ENCODE measurements at places on chromosomes 7 and 10.

DNA sequence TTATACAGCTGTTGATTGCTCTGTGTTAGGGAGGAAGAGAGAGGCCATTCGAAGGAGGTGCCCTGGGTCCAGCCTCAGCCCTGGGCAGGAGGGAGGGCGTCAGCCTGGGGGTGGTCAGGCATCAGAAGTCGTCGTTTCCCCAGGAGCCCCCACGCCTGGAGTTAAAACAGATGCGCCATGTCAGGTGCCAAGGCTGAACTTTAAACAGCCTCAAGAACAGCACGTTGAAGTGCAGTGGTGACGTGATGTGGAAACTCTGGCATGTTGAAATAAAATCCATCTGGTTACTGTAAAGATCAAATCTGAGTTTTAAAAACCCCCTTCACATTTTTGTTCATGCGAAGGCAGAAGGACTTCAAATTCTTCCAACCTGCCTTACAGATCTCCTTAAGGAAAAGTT, 128.4 kb upstream of the PPP2R2D start:
- no peak for DNase-seq

- DNase-seq: no peak
Measured at GRCh38 chr7:28447071-28447470, 34.8 kb downstream of the CREB5 start.

DNA sequence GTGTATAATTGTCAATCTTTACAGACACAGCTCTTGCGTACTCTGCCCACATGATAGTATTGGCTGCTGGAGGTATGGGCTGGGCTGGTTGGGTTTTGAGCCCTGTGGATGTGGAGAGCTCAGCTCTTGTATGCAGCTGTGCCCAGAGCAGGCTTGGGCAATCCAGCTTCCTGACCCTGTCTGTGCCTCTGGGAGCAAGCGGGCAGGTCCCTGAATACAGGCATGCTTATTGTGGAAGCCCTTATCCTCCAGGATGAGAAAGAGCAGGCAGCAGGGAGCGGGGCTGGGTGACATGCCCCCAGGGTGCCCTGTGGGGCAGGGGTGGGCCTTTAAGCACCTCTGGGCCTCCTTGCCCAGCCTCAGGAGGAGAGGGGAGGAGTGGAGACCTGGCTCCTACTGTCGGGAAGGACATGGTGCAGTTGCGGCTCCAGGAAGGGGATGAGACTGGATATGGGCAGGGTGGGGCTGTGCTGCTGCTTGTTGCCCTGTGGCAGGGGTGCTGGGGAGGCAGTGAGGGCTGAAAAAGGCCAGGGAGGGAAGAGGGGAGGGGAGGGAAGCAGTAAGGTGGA, 32.7 kb upstream of the SH2D4B start:
- no peak for DNase-seq

DNA sequence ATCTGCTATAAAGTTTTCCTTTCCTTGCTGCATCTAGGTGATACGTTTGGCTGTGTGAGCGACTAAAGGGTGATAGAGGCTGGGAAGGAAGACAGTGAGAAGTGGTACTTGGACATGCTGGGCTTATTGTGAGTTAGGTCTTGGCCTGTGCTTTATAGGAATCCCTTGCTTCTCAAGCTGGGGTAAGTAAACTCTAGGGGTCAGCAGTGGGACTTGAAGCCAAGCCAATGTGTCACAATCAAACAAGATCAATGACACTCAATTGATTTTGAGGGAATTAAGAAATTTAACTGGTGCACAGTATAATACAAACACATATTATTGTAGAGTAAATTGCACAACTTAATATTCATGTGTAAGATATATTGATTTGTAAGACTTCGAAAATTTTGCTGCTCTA, 155.8 kb upstream of the AOAH start:
- DNase-seq: no peak

GRCh38 chr10:43174969-43175368, 36.7 kb downstream of the CSGALNACT2 start:
- DNase-seq: no peak

- DNase-seq: no peak
Measured at GRCh38 chr10:129728905-129729795, 234.9 kb downstream of the EBF3 start.

- peak; percentile 69 for DNase-seq
Measured at GRCh38 chr10:88493691-88494483, 89.2 kb downstream of the RNLS start.

GRCh38 chr10:106402458-106402857, 762.0 kb downstream of the SORCS1 start:
- DNase-seq: no peak

DNA sequence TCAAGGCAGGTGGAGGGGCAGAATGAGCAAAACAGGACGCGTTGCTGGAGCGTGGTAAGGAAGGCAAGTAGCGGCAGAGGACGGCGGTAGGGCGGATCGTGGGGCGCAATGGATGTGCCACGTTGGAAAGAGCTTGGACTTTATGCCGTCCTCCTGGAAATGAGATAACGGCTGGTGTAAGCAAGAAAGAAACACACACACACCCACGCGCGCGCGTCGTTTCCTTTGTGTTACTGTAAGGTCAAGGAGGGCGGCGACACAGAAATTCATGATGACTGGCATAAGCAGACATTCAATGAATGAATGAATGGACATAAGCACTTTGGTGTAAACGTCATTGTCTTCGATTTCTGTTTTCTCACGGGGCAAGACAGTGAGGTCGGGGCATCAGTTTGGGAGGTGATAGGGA, 683 bp upstream of the ENTPD7 start:
- DNase-seq: no peak

- peak; percentile 94 for DNase-seq
Measured at GRCh38 chr10:126270111-126270510, 118.2 kb downstream of the ADAM12 start.

- peak; percentile 15 for DNase-seq
Measured at GRCh38 chr7:67823345-67823744, 826.7 kb downstream of the TYW1 start.

DNA sequence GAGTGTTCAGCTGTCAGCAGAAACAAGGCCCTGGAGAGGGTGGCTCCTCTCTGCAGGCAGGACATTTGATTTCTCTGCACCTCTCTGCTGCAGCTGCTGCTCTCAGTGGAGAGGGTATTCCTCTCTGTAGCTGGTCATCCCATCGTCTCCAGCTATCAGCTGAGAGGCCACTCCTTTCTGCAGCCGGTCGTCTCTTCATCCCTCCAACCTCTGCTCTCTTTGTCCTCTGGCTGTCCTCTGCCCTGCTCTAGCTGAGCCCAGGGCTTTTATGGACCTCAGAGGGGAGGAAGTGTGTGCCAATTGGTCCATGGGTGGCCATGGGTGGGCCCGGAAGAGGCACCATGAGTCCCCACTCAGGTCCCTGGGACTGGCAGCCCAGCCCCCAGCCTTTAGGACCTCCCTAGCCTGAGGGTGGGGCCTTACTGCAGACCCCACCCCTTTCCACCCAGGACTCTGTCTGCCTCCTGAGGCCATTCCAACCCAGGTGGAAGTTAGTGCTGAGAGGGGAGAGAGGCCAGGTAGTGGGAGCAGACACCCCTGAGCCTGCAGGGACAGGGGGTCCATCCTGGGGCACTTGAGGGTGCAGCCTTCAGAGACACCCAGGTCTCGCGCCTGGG, 26.2 kb upstream of the CDCA7L start:
- no peak for DNase-seq

GRCh38 chr7:29328811-29329210, 134.2 kb downstream of the CHN2 start:
- DNase-seq: peak; percentile 28

- no peak for DNase-seq
Measured at GRCh38 chr7:106515321-106515720, 145.6 kb downstream of the CCDC71L start.

GRCh38 chr7:2670720-2671391, 17.1 kb upstream of the AMZ1 start:
- no peak for DNase-seq

DNA sequence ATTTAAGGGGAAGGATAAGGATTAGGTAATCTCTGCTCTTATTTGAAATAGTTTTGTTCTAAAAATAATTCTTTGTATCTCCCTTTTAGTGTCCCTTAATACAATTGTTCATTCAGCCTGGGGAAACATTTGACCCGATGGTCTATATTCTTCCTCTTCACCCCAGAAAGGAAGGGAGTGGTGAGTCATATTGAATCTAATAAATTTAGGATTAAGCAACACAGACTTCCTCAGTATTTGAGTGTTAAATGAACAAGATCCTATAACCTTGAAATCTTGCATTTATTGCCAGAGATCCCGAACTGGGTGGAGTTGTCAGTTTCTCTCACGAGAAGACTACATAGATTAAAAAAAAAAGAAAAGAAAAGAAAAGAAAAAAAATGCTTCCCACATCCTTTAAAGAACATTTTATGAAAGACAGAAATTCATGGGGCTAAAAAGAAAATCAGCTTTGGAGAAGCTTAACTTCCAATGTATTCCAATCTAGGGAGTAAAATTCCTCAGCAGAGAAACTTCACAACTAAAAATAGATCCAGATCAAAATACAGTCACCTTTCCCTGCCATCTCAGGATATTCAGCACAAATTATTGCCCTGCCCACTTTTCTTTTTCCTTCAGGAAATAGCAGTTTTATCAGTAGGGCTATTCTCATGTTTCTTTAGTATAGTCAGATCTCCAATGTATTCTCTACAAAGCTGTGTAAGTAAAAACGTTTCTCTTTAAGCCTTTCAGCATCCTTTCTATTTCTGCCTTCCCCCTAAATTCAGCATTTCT, 82.2 kb downstream of the SEMA3D start:
- DNase-seq: peak; percentile 14

GRCh38 chr10:26801831-26802230, 58.9 kb downstream of the ABI1 start:
- DNase-seq: no peak

DNA sequence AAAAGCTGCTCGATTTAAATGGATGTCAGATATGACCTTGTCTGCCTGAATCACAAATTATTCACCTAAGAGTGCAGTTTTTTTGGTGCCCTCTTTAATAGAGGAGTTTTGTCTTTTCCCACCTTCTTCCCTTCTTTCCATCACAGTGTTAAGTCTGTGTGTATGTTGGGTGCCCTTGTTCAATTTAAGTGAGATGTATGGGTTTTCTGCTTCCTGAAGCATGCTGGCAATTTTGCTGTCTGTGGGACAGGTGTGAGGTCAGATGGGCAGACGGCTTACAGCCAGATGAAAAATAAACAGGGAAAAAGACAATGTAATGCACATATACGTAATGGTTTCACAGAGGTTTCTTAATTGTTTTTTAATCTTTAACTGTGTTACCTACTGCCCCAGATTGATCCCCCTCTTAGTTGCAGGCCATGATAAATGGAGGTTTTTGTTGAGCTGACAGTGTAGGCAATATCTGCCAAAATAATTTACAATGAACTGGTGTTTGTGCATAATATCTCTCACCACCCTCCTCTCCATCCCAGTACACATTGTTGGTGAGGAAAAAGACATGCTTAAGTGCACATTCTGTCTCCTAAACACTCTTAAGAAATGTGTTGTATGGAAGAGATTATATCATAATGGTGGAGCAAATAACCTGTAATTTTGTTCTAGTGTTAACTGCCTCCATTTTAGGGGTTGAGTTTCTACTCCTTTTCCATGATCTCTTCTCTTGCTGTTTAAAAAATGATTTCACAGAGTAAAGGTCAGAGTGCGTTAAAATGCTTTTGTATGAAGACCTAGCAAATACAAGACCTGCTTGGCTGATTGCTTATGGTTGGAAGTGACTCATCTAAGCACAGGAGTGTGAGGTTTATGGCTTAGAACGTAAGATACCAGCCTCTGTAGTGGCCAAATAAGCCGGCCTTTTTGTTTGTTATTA, 123.9 kb downstream of the LRRC4 start:
- no peak for DNase-seq

- no peak for DNase-seq
Measured at GRCh38 chr10:102872163-102872562, 2.9 kb downstream of the AS3MT start.

GRCh38 chr7:21064698-21065648, 278.3 kb upstream of the SP8 start:
- DNase-seq: no peak

- DNase-seq: peak; percentile 9
Measured at GRCh38 chr10:17344206-17344605, 110.2 kb downstream of the ST8SIA6 start.

DNA sequence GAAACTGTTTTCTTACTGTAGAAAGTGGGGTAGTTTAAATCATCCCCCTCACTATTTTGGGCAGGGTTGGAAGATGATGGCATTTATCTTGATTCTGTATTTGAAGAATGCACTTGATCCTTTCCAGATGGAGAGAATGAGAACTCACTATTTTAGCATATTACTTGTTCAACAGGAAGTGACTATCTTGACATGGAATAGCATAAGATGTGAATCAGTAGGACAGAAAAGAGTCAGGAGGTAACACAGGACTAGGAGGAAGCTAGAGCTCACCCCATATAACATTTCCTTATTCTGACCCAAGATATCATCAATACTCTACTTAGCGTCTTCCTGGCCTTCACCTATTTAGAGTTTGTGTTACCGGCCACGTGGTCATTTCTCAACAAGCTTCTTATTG, 400.2 kb downstream of the PHTF2 start:
- peak; percentile 43 for DNase-seq

- no peak for DNase-seq
Measured at GRCh38 chr7:91835091-91835825, 45.2 kb downstream of the MTERF1 start.

- DNase-seq: no peak
Measured at GRCh38 chr10:49650724-49651034, 28.8 kb upstream of the C10orf53 start.

GRCh38 chr10:102409604-102410428, 8.8 kb downstream of the PSD start:
- no peak for DNase-seq

DNA sequence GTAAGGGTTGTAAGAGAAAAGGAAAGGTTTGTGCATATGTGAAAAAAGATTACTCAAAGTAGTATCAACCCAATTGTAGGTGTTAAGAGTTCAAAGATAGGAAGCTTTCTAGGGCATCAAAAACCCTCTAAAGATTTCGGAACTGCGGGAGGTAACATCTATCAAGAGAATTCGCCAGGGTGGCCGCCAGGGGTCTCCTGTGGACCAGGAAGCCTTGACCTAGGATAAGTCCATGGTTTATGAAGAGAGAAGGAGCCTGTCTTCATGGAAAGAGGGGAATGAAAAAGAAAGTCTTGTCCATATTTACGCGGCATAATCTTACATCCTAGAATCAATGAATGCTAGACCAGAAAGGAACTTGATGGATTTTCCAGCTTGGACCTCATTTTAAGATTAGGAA, 140.7 kb upstream of the CALCR start:
- DNase-seq: no peak

- peak; percentile 22 for DNase-seq
Measured at GRCh38 chr7:2862831-2863361, 18.8 kb upstream of the GNA12 start.

- DNase-seq: no peak
Measured at GRCh38 chr7:22863156-22863899, 40.7 kb upstream of the TOMM7 start.

DNA sequence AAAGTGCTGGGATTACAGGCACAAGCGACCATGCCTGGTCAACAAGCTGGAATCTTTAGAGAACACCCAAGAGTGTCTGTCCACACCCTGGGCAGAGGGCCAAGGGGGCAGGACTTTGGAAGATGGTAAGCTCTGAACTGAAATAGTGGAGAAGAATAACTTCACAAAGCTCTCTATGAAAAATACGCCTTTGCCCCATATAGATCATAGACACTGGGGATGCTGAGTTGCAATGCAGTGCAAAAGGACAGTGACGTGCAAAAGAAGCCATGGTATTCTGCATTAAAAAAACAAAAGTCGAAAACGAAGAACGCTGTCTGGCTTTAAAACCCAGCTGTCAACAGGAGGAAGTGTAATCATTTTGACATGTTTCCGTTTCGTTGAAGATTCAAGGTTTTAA, 353.6 kb downstream of the CALN1 start:
- no peak for DNase-seq

GRCh38 chr10:67818323-67818722, 19.7 kb downstream of the DNAJC12 start:
- no peak for DNase-seq

- DNase-seq: no peak
Measured at GRCh38 chr7:27345997-27346396, 103.4 kb downstream of the EVX1 start.
